ENCODE measurements at places on chromosomes 7 and 10.

DNA sequence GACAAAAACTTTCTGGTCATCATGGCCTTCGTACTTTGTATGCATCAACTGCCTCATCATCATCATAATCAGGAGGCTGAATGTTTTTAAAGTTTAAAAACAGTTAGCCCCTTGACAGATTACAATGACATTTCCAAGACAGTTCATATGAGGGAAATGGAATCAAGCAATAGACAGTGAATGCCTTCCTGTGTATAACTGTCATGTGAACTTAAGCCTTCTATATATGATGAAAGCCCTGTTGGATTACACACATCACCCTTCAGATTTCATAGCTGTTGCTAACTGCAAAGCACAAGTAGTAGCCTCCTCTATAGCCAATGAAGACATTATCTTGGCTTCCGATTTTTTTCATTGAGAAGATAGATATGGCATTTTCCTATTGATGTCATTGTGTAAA, 154.0 kb downstream of the PLXDC2 start:
- DNase-seq: no peak

GRCh38 chr7:50822110-50822509, 39.4 kb upstream of the GRB10 start:
- peak; percentile 22 for DNase-seq

GRCh38 chr10:117175901-117176534, 21.3 kb upstream of the KCNK18 start:
- peak; percentile 15 for DNase-seq

GRCh38 chr7:41599760-41600159, 103.1 kb downstream of the INHBA start:
- no peak for DNase-seq

DNA sequence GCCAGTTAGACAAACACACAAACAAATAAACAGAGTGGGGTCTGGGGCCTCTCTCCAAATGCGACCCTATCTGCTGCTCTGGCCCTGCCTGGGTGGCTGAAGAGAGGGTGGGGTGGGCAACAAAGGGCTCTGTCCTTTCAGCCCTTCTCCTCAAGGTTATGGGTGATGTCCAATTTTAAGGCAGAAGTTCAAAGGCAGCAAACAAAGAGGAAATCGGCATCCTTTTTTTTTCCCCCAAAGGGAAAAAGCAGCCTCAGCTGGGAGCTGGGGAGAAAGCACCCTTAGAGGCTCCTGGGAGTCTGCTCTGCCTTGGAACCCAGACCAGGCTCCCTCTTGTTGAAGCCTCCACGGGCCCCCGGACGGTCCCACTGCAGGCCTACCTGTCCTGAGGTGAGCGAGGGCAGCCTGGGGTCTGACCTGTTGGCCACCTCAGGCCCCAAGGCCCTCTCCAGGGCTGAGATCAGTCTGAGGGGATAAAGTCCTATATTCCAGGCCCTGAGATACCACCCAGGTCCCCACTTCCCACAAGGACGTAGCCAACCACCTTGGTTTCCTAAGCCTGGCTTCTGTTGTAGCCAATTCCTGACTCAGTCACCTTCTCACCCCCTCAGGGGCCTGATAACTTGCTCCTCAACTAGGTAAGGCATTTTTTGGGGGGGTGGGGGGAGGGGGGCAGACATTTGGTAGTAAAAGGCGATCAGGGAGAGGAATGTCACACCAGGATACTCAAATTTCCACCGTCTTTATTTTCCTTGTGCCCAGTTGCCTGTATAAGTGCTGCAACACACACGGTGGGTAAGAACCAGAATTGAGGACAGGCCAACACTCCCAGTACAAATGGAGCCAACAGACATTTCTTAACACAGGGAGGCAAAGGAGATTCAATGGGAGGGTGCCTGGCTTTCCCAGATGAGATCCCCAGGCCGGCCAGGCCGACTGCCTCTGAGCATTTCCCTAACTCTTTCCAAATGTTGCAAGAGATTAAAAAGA, 4.3 kb downstream of the HOXA11 start:
- no peak for DNase-seq

- no peak for DNase-seq
Measured at GRCh38 chr7:834277-834676, 2.0 kb downstream of the SUN1 start.

- DNase-seq: no peak
Measured at GRCh38 chr10:25493122-25493893, 318.5 kb downstream of the GPR158 start.

- DNase-seq: no peak
Measured at GRCh38 chr7:50397320-50397970, 52.7 kb downstream of the FIGNL1 start.

GRCh38 chr10:128035557-128035973, 90.7 kb downstream of the MKI67 start:
- DNase-seq: no peak

DNA sequence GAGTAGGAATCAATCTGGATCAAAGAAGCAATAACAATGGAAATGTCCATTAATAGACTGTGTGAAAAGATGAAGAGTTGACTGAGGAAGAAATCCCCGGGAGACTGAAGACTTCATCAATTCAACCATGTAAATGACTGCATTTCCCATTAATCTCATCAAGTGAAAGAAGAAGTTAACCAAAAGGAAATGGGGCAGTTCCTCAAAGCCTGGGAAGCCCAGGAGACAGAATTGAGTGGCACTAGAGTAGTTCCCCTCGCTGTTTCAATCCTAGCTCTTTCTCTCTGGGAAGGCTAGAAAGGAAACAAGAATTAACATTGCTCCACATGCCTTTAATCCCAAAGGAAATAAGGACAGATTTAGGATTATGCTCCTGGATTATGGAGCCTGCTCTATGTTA, 4.8 kb upstream of the OR6V1 start:
- no peak for DNase-seq

DNA sequence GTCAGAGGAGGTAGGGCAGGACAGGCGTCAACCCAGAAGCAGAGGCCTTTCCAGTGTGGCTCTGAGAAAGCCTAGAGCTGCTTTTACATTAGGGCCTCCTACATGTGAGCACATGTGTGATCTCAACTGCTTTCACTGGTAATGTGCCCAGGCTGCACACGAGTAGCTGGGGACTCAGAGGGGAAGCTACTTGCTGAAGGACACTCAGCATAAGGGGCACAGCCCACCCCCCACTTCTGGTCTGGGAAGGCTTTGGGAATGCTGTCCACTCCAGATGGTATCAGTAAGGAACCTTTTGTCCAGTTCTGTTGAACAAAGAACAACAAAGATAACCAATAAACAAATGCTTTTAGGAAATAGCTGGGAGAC, 18.9 kb downstream of the PRF1 start:
- DNase-seq: no peak

DNA sequence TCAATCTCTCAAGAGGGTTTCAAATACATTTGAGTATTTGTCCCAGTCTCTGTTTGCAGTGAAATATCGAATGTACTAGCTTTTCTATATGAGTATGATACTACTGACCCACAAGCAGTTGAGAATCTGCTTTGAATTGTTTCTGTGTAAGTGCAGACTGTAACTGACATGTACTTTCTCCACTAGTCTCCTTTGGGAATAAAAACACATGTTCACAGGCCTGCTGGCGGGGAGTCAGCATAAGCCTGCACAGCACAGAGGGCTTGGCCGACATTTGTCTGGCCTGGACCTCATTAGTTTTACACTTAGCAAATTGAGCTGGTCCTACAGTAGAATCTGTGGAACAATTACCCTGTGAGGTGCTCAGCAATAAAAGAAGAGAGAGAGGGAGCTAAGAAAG, 72.6 kb downstream of the ITGB8 start:
- no peak for DNase-seq

DNA sequence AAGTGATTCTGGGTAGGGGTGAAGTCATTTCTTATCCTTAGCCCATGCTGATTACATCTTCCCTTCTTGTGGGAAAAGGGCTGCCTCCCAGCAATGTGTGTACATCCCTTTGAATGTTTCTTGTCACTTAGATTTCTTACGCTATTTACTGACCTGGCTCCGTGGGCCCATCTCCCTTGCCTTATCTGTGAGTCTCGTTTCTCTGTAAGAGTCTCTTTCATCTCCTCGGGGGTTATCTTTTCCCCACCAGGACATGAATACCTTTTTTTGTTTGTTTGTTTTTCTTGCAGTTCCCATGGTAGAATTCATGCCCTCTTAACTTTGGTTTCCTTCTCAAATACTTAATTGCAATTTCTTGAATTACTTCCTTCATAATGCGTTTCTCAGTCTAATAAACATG, 107.7 kb downstream of the BAMBI start:
- no peak for DNase-seq

GRCh38 chr10:79021948-79022499, 46.7 kb upstream of the ZMIZ1 start:
- no peak for DNase-seq

DNA sequence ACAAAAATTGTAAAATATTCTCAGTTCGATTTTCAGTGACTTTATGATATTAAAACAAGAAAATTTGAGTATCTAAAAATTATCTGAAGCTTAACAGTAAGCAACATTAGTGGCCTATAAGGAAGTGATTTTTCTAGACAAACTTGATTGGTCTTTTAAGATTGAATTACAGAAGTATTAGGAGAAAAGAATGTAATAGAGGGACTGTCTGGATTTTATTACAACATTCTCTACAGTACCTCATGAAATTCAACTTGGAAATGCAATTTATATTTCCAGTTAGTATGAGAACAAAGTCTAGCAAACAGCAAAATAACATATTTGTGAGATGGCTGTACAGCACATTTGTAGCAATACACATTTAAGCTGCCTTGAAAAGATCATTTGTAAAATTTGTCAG, 18.8 kb downstream of the REEP3 start:
- DNase-seq: no peak

DNA sequence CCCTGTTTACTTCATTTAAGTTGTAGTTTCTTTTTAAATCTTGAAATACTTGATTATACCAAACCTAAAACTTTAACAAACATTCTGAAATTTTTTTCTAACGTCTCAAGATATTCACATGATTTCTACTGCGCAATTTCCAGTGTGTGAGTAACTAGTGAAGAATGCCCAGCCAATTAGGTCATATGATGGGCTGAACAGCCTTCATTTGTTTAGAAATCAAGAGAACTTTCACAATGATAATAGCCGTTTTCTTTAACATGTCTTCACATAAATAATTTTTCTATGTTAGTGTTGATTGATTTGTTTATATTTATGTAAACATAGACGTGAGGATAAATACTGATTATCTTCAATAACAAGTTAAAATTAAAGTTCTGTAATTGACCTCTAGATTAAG, 21.8 kb downstream of the STAM start:
- DNase-seq: no peak

- no peak for DNase-seq
Measured at GRCh38 chr10:109974504-109975191, 33.1 kb upstream of the ADD3 start.

DNA sequence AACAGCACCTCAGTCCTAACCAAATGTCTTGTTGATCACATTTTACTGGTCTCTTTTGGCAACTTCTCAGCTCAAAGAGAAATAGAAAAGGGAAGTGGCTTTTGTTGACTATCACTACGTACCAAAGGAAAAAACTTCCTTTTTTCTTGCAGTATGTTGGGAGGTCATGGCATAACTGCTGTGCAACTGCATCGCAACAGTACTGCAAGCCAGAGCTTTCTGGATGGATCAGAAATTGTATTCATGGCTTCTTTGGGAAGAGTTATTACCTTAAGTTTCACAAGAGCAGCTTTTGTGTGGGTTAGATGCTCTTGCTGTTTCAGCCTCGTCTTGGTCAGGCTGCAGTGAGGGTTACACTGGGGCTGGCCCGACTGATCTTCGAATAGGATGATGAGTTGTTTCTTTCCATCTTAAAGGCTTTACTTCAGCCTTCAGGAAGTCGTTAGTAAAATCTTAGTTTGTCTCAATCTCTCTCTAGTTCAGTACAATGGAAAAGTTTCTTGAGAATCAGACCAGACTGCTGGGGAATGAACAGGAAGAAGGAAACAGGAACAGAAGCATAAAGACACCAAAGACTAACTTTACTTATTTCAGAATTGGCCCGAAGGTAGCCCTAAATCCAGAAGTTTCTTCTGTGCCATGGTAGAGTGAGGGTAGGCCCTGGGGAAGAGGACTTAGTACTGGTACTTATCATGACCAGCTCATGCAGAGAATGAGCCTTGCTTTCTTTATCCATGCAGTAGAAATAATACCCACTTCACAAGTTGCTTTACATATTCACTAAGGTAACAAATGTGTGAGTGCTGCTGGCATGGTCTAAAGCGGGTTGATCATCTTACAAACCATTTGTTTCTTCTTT, 153.6 kb downstream of the CELF2 start:
- DNase-seq: no peak

- DNase-seq: peak; percentile 78
Measured at GRCh38 chr10:91210435-91210834, 10.0 kb upstream of the PCGF5 start.

GRCh38 chr7:16178092-16178491, 243.2 kb downstream of the CRPPA start:
- no peak for DNase-seq

DNA sequence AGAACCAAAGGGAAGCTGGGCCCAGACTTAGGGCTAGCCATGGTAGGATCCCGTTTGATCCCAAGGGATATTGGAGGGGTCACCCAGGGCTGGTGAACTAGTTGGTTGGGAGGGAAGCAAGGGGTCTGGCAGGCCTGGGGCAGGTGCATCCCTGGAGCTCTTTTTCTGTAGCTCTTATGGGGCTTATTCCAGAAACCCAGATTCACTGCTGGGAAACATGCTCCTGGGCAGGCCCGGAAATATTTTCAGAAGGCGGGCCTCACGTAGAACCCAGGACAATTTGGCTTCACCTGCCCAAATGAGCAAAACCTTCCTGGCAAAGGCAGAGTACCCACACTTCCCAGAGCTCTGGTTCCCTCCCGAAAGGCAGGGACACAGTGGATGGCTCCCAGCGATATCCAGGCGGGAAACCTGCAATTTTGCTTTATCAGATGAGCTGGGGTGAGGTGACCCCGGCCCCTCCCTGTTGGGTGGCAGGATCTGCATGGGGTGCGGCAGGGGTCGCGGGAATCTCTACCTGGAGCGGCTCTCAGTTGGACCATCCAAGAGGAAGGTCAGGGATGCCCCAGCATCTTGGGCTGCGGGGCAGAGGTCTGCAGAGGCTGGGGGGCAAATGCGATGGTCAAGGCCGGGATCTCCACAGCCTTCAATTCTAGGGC, 533.9 kb downstream of the TCERG1L start:
- no peak for DNase-seq

GRCh38 chr7:17651863-17652385, 288.4 kb downstream of the SNX13 start:
- no peak for DNase-seq

GRCh38 chr10:66565999-66566398, 359.8 kb upstream of the LRRTM3 start:
- DNase-seq: no peak

DNA sequence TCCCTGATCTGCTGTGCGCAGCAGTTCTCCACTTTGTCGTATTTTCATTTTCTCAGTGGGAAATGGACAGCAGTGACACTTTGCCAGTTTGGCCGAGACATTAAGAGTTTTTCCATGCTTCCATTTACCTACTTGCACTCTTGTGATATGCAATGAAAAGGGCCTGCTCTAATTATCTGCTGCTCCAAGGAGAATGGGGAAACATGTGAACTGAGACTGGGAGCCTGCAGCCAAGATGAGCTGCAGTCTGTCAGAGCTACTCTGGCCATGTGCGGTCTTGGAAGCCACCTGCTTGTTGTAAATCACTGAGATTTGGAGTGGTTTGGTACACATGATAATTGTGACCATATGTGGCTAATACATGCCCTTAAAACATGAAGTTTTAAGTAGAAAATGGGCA, 586.6 kb upstream of the POT1 start:
- DNase-seq: peak; percentile 97

- DNase-seq: no peak
Measured at GRCh38 chr7:159141167-159141566, 3.5 kb downstream of the VIPR2 start.

- no peak for DNase-seq
Measured at GRCh38 chr7:36153571-36154097, 580 bp downstream of the EEPD1 start.

Measured in SHP77 treated with DMSO at 0.1 percent for 48 hours (cell line).